Lung microvascular endothelial cell (primary cell): ENCODE measurements at places on chromosomes 6 and 20.

- peak; percentile 43 for DNase-seq
Observed at GRCh38 chr20:11891077-11891775, 26.5 kb upstream of the BTBD3 start.

- DNase-seq, result peak; percentile 52
Observed at GRCh38 chr20:1800777-1801176, 94.4 kb upstream of the SIRPA start.

GRCh38 chr6:32679492-32679891, 13.0 kb upstream of the HLA-DQB1 start:
- no peak for DNase-seq

- DNase-seq, result peak; percentile 5
Observed at GRCh38 chr20:24146231-24146634, 157.7 kb upstream of the GGTLC1 start.

GRCh38 chr6:90338409-90338808, 41.8 kb upstream of the BACH2 start:
- no peak for DNase-seq

GRCh38 chr20:50029083-50029696, 46.4 kb downstream of the SNAI1 start:
- no peak for DNase-seq

DNA sequence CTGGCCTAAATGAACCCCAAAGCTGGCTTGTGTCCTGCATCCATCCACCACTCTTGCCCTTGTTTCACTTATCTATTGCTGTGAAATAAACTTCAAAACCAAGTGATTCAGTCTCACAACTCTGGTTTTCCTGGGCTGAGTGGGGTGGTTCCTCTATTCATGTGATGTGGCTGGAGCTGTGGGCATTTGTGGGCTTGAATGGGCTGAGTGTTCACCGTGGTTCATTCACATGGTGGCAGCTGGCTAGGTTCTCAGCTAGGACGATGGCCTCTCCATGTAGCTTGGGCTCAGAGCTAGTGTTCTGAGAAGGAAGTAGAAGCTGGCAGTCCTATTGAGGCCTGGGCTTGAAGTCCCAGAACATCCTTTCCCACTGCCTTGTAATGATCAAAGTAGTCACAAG, 30.4 kb downstream of the FKBP1A start:
- no peak for DNase-seq

DNA sequence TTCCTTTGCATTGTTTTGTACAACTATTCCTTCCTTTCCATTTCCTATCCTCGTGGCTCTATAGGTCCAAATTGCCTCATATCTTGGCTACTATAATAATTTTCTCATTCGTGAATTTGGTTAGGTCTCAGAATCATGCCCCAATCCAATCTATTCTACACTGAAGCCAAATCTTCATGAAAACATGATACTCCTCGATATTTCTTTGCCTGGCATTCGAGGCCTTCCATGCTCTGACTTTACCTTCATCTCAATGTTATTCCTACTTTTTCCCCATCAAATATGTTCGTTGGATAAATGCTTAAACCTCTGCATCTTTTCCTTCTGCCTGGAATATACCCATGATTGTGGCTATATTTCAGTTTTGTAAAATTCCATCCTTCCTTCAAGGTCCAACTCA, 30.4 kb downstream of the TCF21 start:
- no peak for DNase-seq

GRCh38 chr6:22222469-22222868, 74.4 kb downstream of the PRL start:
- DNase-seq, result no peak

GRCh38 chr6:743320-744096, 50.6 kb upstream of the EXOC2 start:
- DNase-seq, result no peak

DNA sequence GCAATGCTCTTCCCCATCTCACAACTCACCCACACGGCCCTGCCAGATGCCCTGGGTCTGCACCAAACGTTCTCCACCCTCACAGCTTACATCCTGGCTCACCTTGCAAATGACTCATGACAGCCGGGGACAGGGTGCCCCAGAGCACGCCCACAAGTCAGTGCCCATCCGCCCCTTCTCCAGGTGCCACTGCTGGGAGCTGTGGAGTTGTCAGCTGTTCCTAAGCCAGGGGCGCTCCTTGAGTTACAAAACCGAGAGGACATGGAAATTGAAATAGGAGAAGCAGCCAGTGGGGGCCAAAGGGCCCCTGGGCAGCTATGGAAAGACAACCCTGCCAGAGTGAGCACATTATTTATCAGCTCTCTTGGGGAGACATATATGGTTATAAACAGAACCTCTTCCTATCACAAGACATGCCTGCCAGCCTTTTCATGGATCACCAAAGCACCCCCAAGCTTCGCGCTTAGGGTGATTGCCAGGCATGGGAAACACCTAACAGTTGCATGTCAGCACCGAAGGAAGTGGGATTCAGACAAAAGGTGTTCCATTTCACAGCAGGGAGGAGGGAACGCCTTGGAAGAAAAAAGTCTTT, 236.8 kb downstream of the LY86 start:
- DNase-seq, result no peak
